ENCODE measurements at places on chromosomes 4 and X.

- no peak for DNase-seq
These were observed 223.8 kb downstream of the CPE start for GRCh38 chr4:165602621-165603020.

DNA sequence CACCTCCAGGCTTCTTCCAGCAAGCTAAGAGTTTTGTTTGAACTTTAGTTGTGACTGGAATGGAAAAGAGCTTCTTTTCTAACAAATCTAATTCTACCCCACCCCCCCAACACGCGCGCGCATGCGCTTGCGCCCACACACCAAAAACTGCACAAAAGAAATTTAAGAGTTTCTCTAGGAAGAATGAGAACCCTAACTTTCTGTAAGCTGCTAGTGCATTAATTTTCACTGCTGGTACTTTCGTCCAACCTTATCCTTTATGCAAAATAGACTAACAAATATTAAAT, 9.0 kb upstream of the INTU start:
- no peak for DNase-seq

- DNase-seq = no peak
These were observed 107.3 kb downstream of the PTTG2 start for GRCh38 chr4:38067499-38067898.

GRCh38 chr4:112127048-112127637, 18.1 kb upstream of the FAM241A start:
- no peak for DNase-seq

DNA sequence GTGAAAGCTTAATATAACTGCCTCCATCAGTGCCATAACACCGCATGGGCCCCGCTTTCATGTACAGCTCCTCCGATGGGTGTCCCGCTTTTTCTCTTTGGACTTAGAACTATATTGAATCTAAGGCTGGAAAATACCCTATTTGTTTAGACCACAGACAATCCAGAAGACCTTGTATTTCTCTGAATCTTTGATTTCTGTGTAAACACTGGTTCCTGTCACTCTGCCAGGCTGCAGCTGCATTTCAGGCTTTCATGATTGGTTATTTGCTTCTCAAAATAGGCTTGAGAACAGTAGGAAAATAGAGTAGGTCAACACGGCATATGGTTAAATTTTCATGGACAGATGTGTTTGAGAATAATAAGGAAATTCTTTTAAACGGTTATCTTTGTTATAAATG, 80.0 kb downstream of the NWD2 start:
- DNase-seq = no peak

GRCh38 chr4:146179784-146180370, 4.4 kb downstream of the LSM6 start:
- no peak for DNase-seq
